Activated CD8-positive, alpha-beta T cell treated with anti-CD3 and anti-CD28 coated beads, Interleukin-2, amount 10 ng/mL, durations not matched to agents 7 days and 5 days (primary cell): ENCODE measurements at places on chromosomes 1 and 21. TPM values are rescaled to one million over a fixed set of nuclear protein-coding genes. Genes with fewer than 3 reads are reported as not detected.

DNA sequence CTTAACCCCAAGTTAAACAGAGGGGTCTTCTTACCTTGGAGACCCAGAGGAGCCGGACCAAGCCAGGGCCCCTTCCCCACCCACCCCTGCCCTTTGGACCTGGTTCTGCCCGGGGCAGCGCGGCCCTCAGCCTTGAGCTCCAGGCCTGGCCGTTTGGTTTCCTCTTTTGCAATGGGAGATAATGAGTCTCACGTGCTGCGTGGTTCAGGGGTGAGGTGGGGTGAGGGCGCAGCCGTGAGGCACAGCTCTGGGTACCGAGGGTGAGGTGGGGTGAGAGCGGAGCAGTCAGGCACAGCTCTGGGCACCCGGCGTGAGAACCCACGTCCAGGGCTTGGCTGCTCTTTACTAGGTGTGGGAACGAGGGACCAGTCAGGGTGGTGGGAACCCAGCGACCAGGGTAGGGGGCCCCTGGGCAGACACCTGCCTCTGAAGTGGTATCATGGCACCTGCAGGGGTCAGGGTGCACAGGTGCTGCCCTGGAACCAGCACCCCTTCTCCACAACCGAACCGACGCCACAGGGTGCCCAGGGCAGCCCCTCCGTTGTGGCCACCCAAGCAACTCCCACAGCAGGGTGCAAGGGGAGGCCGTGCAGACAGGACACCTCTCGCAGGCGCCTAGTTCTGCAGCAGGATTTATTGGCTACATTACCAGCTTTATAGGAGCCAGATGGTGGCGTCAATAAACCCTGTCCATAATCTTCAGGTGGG is 182.2 kb downstream of the PRDM16 start:
- no peak for DNase-seq

DNA sequence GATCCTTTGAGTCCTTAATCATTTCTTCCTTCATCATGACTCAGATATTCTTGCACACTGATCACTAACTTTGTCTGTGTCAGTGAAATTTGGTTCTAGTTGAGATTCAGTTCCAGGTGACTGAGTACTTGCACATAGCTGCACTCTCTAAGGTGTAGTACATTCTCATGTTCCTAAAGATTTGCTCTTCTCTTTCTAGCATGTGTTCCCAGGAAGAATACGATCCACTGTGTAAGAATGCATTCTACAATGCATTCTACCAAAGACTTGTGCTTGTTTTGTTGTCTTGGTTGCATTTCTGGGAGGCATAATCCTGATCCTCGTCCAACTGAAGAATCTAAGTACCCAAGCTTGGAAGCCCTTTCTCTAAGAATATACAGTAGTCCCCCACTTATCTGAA is 104.3 kb upstream of the CDC42BPA start:
- no peak for DNase-seq

GRCh38 chr1:39189592-39190041 is 14.9 kb upstream of the MACF1 start:
- DNase-seq, result no peak

- no peak for DNase-seq
Measured at GRCh38 chr1:169681140-169681539, 30.3 kb downstream of the SELL start.

DNA sequence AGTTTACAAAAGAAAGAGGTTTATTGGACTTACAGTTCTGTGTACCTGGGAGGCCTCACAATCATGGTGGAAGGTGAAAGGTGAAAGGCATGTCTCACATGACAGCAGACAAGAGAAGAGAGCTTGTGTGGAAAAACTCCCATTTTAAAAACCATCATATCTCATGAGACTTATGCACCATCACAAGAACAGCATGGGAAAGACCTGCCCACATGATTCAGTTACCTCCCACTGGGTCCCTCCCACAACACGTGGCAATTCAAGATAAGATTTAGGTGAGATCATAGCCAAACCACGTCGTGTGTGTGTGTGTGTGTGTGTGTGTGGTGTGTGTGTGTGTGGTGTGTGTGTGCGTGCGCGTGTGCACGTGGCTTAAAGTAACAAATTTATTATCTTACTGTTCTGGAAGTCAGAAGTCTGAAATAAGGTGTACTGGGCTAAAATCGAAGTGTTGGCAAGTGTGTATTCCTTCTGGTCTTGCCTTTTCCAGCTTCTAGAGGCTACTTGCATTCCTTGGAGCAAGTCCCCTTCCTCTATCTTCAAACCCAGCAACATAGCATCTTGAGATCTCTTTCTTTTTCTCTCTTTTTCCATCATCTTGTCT is 48.1 kb upstream of the MPC2 start:
- no peak for DNase-seq

GRCh38 chr1:921011-921837 is 2.5 kb upstream of the SAMD11 start:
- no peak for DNase-seq

GRCh38 chr1:3984586-3984985 is 84.5 kb upstream of the C1orf174 start:
- no peak for DNase-seq

GRCh38 chr1:932776-933602 is 9.3 kb downstream of the SAMD11 start:
- DNase-seq, result no peak

DNA sequence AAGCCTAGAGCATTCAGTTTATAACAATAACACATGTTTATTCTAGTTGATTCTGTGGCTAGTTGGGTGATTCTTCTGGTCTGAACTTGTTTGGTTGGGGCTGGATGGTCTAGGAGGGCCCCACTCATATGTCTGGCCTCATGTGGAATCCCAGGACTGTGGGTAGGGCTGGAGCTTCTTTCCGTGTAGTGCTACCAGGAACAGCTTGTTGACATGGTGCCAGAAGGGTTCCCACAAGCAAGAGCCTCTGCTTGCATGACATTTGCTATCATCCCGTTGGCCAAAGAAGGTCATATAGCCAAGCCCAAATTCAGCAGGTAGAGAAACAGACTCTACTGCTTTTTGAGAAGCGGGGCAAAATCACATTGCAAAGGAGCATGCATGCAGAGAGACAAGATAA is 67.6 kb upstream of the PPP2R5A start:
- no peak for DNase-seq

DNA sequence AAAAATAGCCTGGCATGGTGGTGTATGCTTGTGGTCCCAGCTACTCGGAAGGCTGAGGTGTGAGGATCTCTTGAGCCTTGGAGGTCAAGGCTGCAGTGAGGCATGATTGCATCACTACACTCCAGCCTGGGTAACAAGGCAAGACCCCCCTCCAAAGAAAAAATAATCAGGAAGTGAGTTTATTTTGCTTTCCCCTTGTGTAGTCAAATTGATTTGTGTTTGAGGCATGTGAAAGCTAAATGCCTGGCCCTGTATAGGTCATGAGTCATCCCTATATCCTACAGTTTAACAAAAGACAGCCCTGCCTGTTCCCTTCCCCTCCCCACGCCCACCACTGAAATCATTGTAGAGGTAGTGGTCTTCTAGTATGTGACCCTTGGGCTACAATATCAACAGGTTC is 241.4 kb upstream of the JUN start:
- DNase-seq, result no peak

FCAMR gene
- not detected for total RNA-seq

VAMP3 gene
- total RNA-seq, result 32.0 TPM

CD1D gene
- total RNA-seq, result not detected

TTLL7 gene
- total RNA-seq, result 1.1 TPM

GPX7 gene
- total RNA-seq, result 10.0 TPM

PTCH2 gene
- total RNA-seq, result 1.3 TPM

RPE65 gene
- not detected for total RNA-seq

TCHHL1 gene
- not detected for total RNA-seq
